ENCODE measurements at places on chromosomes 2 and 18. TPM values are rescaled to one million over a fixed set of nuclear protein-coding genes. Genes with fewer than 3 reads are reported as not detected.

Gene REG1B
- not detected for total RNA-seq

Gene DSG3
- not detected for total RNA-seq

Gene MAP3K19
- total RNA-seq, result 7.2 TPM

Gene DUSP2
- total RNA-seq, result 5.5 TPM

Gene RAPH1
- total RNA-seq, result 63.8 TPM

Gene IGFBP2
- total RNA-seq, result 37.7 TPM

GRCh38 chr2:105526000-105526925 is 127.4 kb upstream of the FHL2 start:
- no peak for DNase-seq

DNA sequence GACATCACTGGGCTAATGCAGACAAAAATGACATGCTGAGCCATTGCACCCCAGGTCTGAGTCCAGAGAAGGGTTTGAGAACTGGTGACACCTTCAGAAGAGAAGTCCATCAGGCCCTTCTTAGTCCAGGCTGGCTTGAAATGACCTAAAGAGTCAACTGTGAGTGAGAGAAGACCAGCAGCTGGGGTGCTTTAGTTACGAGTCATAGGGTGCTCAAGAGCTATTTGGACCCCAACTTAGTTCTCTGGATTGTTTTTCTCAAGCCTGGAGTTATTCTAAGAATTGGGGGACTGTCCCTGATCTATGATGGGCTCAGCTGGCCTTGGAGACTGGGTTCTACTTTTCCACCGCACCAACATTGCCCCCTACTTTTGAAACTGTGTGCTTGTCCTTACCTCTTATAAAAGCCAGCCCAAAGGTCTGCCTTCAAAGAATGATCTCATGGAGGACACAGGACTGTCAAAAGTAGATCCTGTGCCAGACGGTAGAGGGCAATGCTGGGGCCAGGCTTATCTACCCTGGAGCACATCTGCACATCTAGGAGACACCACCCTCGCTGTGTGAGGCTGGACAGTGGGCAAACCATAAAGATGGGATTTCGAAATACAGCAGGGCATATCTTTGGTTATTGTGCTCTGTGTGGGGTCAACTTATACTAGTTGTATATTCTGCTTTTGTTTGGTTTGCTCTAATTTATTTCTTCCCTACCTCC is 333.0 kb upstream of the SLC14A2 start:
- DNase-seq, result no peak

- no peak for DNase-seq
Observed at GRCh38 chr2:67312871-67313270, 84.3 kb upstream of the ETAA1 start.

DNA sequence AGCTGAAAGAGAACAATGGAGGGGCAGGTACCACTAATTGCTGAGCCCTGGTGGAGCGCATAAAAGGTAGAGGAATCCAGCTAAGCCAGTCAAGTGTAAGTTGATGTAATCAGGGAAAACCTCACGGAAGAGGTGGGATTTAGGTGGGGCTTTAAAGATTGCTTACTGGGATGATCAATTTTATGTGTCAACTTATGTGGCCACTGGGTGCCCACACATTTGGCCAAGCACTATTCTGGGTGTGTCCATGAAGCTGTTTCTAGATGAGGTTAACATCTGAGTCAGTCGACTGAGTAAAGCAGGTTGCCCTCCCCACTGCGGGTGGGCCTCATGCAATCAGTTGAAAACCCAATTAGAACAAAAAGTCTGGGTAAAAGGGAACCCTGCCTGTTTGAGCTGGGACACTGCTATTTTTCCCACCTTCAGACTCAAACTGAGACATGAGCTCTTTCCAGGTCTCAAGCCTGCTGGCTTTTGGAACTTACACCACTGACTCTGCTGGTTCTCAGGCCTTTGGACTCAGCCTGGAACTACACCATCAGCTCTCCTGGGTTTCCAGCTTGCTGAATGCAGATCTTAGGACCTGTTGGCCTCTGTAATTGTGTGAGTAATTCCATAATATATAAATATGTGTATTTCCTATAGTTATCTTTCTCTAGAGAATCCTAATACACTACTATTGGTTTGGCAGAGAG is 67.3 kb downstream of the MYO5B start:
- no peak for DNase-seq

- no peak for DNase-seq
Observed at GRCh38 chr2:121400201-121400600, 115.2 kb upstream of the TFCP2L1 start.

DNA sequence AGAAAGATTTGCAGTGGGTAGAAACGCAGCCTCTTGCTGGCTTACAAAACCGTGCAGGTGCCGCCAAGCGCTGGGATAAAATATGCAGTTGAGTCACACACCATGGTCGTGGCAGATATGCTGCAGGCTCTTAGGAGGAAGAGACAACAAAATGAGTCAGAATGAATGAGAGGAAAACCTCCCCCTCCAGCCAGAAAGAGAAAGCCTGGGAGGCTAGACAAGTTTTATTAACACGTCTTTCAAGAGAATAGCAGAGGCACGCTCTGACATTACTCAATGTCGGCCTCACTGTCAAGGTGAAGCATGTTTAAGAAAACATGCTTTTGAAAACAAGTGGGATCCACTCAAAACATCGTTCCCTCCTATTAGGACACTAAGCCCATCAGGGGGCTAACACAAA is 37.1 kb upstream of the ZCCHC2 start:
- no peak for DNase-seq

- DNase-seq, result no peak
Observed at GRCh38 chr2:43203373-43203772, 23.0 kb downstream of the ZFP36L2 start.

- no peak for DNase-seq
Observed at GRCh38 chr2:43005245-43005974, 213.0 kb upstream of the HAAO start.

GRCh38 chr2:182618672-182619079 is 97.4 kb upstream of the DNAJC10 start:
- DNase-seq, result no peak

DNA sequence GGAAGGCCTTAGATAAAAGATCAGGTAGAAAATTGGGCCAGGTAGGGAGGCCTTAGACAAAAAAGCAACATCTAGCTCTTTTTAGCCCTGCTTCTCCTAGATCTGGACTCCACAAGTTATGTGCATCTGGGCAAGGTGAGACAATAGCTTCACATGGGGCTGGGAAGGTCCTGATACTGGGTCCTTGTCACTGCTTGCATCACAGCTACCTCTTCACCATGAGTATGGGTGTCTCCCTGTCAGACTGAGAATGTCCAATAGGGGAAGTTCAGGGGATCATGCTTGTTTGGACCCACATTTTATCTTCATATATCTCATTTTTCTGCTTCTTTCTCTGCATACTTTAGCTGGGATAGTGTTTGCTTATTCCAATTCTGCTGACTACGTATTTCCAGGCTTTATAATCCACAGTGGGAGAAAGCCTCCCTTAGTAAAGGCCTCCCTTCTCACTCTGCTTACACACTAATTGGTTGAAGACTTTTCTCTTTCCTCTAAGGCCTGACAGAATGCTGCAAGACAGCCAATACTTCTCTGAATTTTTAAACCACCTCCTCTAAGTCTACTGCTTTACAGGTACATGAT is 189.6 kb downstream of the CYRIA start:
- no peak for DNase-seq

GRCh38 chr2:71919708-71920107 is 228.0 kb downstream of the CYP26B1 start:
- DNase-seq, result no peak

DNA sequence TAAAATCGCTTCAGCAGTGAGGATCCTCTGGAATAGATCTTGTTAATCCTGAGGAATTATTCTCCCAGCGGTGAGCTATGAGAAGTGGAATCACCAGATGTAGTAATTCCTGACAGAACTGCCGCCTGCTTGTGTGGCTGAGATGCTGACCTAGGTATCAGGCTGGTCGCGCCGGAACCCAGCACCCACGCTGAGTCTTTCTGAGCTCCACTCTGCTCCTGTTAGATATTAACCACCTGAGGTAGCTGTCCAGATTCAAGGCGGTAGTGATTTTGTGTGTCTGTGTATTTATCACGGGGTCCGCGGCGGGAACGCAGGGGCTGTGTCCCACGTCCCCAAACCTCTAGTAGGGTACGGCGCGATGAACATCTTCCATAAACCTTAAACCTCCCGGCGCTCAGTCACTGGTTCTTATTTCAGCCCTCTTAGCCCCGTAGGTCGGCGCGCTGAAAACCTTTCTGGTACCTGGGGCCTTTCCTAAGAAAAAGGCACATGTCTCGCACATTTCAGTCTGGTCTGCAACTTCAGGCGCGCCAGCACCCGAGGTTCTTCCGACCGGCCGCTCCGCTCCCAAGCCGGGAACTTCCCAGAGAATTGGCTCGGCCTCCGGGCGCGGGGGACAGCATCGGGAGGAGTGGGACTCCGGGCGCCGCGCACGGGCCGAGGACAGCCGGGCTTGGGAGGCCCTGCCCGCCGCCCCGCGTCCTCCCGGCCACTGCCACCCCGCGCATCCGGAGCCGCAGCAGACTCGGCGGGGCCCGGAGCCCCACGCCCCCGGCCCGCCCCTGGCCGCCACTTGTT is 542 bp upstream of the CNNM3 start:
- no peak for DNase-seq

Data from lower lobe of right lung (tissue), 2 donors.